ENCODE measurements at places on chromosomes 4 and X.

GRCh38 chr4:8225706-8226443, 26.8 kb downstream of the SH3TC1 start:
- no peak for DNase-seq

GRCh38 chr4:121551881-121552280, 144.9 kb downstream of the ANXA5 start:
- no peak for DNase-seq

DNA sequence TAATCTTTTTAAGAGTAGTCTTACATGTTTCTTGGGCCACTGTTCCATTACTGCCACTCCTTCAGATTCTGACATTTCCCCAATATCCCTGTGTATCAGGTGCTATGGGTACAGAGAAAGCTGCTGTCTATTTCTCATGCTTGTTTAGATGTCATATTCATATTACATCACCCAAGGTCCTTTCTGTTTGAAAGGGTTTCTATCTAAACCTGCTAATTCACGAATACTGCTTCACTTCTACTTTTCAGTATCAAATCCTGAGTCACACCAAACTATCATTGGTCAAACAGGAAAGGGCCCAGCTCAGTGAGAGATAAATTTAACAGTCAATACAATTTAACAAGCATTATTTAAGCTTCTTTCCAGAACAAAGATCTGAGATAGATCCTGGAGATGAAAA, 241.4 kb downstream of the UGT8 start:
- no peak for DNase-seq

DNA sequence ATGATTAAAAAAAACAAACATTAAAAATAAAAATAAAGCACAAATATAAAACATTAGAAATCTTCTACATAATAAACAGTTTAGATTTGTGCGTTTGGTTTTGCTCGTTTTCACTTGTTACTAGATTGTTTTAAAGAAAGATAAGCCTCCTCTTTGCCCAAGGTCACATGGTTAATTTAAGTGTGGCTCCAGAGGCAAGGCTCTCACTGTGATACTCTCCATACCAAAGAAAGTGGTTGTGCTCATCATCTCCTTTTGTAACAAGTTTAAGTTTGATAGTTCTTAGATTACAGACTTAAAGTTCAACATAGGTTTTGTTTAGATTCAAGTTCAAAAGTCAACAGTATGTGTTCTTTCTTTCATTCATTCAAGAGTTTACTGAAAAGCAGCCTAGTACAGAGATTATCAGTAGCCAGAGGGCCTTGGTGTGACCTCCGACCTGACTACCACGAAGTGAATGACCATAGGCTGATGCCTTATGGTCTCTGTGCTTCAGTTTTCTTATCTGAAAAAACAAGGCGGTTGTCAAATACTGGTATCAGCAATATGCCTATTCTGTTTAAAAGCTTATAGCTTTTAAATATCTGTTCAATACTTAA, 133.2 kb downstream of the ZAR1 start:
- no peak for DNase-seq

- DNase-seq = no peak
Measured at GRCh38 chr4:109435635-109436034, 2.0 kb downstream of the SEC24B start.

- no peak for DNase-seq
Measured at GRCh38 chr4:179797738-179798137, 2355.5 kb upstream of the AGA start.

DNA sequence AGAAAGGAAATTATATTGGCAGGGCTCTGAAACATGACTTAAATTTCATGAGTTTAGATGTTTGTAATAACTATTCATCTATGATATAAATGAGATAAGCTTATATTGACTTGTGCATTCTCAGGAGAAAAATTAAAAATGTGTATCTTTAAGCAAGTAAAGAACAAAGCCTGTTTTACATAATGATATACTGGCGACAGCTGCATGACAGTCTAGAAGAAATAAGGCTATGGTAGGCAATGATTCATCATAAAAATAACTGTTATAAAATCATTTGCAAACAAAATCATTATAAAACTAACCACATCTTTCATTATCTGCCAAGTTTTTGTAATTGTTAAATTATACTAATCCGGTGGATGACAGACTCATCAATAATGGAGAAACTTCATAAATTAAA, 188.1 kb downstream of the ADAM29 start:
- no peak for DNase-seq

- DNase-seq = no peak
Measured at GRCh38 chrX:19658030-19658429, 142.7 kb upstream of the MAP3K15 start.

GRCh38 chrX:22748093-22748999, 251.4 kb upstream of the DDX53 start:
- no peak for DNase-seq

DNA sequence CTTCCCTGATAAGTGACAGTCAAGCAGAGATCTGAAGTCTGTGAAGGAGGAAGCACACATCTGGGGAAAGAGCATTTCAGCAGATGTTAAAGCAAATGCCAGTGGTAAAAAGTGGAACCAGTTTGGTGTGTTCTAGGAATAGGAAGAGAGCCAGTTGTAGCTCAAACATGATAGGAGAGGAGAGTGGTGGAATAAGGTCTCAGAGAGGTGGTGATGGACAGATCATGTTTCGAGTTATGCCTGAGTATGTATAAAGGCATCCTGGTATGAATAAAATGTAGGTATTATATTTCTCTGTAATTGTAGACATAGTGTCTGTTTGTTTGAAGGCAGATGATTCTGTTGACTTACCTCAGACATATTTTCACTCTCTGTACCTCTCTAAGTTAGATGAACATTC, 89.1 kb downstream of the LARP7 start:
- DNase-seq = no peak

DNA sequence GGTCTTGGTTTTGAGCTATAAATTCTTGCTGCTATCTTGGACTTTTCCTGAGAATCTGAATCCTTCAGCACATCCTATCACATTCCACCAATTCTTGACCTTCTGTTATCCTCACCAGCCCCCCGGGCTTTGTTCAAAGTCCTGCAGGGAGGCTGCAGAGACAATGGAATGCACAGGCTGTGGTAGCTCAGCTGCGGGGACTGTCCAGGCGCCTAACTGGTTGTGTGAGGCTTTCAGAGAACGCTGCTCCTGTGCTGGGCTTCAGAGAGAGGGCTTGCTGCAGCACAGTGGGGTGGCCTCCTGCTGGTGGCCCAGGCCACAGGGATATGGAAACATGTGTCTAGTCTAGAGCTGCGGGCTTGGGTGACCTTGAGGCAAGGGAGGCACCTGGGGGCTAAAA, 196.3 kb upstream of the GATB start:
- no peak for DNase-seq

DNA sequence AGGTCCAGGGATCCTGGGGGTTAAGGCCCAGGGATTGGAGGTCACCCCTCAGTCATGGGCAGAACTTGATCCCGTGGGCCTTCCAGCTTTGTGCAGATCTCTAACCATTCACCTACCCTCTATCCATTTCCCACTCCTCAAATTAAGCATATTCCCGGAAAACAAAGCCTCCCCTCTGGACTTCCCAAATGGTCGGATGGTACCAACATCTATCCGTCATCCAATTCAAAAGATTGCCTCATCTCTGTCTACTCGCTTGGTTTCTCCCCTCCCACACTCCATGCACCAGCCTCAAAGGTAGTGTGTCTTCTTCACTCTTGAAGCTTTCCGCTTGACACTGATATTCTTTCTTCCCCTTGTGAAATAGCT, 473 bp upstream of the BCLAF3 start:
- DNase-seq = no peak

GRCh38 chr4:182975806-182976205, 58.6 kb upstream of the DCTD start:
- no peak for DNase-seq

DNA sequence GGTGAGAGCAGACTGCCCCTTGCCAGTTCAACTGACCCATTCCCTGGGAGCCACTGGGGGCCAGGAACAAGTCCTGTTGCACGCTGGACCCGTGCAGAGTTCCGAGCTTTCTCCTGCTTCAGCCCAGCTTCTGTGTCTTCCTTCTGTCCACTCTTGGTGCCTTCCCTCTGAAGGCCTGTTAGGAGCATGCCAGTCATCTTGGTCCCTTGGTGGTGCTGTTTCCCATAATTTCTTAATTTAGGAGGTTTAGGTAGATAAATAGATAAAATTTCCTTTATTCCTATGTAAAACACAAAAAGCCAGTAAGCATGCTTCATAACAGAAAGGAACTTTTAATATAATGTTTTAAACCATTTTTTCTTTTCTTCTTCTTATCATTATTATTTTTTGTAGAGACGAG, 672.7 kb downstream of the CCSER1 start:
- DNase-seq = no peak

DNA sequence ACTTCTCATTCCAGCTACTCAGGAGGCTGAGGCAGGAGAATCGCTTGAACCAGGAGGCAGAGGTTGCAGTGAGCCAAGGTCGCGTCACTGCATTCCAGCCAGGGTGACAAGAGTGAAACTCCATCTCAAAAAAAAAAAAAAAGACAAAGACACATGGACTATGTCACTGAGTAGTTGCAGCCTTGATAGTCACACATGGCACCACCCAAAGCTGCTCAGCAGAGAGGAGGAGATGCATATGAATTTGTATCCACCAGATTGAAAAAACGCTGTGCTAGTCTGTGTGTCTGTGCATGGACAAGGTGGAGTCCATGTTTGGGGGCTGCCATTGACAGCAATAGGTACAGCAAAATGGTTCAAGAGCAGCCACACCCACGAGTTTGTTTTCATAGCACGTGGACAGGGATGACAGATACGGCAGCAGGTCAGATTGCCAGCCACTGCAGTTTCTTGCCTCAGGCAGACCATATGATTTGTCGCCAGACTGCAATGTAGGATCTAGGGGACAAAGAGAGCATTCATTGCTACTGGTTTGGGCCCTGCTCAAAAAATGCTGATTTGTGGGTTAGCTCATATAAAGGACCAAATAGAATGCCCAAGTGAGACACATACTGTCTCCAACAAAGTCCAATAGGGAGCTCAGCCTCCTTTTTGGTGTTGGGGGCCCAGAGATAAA, 89.9 kb downstream of the CEP135 start:
- DNase-seq = no peak

DNA sequence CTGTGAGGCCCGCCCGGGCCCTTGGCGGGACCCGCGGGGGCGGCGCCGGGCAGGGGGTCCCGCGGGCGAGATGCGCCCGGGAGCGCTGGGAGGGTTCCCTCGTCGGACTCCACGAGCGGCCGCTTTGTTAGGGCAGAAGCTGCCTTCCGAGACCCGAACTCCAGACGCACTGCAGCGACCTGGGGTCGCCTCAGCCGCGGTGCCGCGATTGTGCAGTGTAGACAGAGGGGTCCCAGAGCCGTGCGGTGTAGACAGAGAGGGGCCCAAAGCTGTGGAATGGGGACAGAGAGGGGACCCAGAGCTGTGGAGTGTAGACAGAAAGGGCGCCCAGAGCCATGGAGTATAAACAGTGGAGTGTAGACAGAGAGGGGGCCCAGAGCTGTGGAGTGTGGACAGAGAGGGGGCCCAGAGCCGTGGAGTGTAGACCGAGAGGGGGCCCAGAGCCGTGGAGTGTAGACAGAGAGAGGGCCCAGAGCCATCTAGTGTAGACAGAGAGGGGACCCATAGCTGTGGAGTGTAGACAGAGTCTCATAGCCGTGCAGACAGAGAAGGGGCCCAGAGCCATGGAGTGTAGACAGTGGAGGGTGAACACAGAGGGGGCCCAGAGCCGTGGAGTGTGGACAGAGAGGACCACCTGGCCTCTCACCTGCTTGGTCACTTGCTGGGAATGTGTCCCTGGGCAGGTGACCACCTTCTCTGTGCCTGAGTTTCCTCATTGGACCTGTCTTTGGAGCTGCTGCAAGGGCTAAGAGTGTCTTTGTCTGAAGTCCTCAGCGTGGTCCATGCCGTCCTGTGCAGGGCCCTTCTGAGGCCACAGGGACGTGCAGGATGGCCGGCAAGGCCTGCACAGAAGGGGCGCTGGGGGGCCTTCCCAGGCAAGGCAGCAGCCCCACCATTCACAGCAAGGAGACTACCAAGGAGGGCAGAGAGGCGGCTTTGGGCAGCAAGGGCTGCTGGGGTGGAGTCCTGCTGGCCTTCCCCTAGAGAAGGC, 875 bp downstream of the RGS12 start:
- no peak for DNase-seq

DNA sequence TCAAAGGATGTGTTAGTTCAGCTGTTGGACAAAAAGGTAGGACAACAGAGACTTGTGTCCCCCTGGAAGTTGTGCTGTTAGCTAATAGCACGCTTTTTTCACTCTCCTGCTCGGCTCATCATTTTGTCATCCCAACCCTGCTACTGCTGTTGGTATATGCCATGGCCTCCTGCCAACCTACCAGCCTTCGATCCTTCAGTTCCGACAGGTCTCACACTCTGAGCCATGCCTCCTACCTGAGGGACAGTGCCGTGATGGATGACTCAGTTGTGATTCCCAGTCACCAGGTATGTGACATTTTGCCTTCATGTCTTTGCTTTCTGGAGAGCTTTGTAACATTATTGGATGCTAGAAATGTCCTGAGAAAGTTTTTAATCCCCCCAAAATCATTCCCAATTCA, 268.1 kb downstream of the ANK2 start:
- no peak for DNase-seq

- DNase-seq = no peak
Measured at GRCh38 chr4:2929469-2929868, 33.7 kb downstream of the NOP14 start.

- DNase-seq = no peak
Measured at GRCh38 chr4:306551-306961, 1.3 kb upstream of the ZNF732 start.

GRCh38 chr4:122313006-122313646, 65.7 kb upstream of the ADAD1 start:
- DNase-seq = no peak

DNA sequence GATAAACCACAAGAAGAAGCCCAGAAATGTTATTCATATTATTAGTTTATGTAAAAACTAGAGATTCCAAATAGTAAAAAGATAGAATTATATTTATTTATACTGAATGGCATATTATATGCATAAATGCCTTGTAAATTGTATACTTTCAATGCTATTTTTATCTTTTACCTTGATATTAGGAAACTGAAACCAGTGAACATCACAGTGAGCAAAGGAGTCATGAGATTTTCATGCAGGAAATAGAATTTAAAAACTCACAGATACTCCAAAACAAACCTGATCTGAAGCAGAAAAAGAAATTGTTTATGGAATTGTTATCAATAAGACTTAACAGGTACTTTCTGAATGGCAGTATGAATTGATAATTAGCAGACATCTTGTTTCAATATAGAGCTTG, 207.3 kb upstream of the CENPE start:
- no peak for DNase-seq

- no peak for DNase-seq
Measured at GRCh38 chr4:8938623-8939022, 67.0 kb upstream of the HMX1 start.
